ENCODE measurements at places on chromosomes 1 and 21. TPM values are rescaled to one million over a fixed set of nuclear protein-coding genes. Genes with fewer than 3 reads are reported as not detected.
A peak's percentile ranks its signal among the peaks of the same experiment; 100 is the strongest.

DNA sequence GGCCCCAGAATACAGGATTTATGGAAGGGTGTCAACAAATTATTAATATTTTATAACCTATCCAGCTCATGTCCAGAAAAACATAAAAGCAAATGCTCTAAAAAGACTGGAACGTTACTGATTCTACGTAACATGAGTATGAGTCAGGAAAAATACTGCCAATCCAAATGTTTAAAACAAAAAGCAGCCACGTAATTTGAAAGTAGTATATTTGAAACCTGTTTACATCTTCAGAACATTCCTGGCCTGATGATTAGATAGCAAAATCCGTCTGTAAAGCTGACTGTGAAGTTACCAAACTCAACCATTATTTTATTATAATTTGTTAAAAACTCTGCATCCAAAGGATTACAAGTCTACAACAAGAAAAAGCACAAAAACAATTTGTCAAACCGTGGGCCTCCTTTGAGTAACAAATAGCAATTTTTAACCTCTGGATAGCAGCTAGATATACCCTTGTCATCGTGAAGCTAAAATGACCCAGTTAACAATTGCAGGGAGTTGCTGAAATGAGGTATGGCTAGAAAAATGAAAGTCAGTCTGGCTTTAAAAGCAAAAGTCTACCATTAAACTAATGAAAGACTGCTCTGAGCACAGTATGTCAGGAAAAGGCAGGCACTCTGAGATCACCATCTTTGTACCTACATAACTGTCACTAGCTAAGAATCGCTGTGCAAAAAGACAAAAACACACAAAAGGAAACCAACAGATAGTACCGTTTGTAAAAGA is 1.2 kb downstream of the UBR4 start:
- peak; percentile 80 for DNase-seq

- DNase-seq, result no peak
These were observed 29.6 kb upstream of the SLC6A9 start for GRCh38 chr1:44060830-44061267.

DNA sequence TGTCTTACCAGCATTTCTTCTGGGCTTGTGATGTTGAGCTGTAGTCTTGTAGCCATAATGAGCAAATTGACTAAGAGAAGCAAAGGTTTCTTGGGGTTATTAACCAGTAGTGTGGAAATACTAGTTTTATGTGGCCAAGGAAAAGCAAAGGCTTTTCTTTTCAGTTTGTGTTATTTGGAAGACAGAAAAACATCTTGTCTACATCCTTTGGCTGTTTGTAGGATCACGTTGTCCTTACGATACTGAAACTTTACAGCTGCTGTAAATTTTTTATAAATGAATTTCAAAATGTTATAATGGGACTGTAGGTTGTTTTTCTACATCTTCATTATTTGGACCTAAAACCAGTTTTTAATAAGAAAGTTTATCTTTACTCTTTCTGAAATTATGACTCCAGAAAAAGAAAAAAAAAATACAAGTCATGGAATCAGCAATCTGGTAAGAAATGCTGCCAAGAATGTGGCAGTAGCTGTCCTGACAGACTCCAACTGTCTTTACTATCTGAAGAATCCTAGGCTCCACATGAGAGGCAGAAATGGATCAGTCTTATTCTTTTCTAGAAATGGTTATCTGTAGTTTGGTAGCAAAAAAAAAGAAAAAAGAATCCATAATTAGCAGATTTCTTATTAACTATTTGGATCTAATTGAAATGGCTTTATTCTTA is 41.6 kb upstream of the QSOX1 start:
- DNase-seq, result peak; percentile 75

DNA sequence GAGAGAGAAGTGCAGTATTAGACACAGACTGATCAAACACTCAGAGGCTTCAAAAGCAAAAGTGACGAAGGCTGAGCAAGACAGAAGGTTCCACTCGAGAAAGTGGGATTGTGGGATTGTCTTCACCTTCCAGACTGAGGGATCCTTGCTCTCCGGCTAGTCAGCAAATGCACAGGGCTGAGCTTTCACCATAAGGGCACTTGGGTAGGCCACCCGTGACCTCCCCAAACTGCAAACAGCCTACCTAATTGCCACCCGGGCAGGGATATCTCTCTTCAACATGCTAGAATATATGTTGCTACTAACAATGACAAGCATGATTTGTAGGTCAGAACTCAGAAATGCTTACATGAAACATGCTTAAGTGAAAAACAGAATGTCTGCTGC is 35.3 kb upstream of the RIPK4 start:
- DNase-seq, result no peak

ANXA9 gene
- total RNA-seq, result 0.49 TPM

CFAP141 gene
- not detected for total RNA-seq

ACTA1 gene
- not detected for total RNA-seq

All from fibroblast of the aortic adventitia (primary cell).